MV-4-11 (cell line): ENCODE measurements at places on chromosomes 5 and 9.
A peak's percentile ranks its signal among the peaks of the same experiment; 100 is the strongest.

GRCh38 chr5:58317009-58317408 is 142.9 kb downstream of the PLK2 start:
- no peak for DNase-seq

GRCh38 chr5:116032094-116032517 is at the start of gene ARL14EPL:
TSS of gene ARL14EPL (plus strand) at chr5:116032472. CDS start at chr5:116051466, 18,994 bp downstream.
- peak; percentile 85 for DNase-seq

DNA sequence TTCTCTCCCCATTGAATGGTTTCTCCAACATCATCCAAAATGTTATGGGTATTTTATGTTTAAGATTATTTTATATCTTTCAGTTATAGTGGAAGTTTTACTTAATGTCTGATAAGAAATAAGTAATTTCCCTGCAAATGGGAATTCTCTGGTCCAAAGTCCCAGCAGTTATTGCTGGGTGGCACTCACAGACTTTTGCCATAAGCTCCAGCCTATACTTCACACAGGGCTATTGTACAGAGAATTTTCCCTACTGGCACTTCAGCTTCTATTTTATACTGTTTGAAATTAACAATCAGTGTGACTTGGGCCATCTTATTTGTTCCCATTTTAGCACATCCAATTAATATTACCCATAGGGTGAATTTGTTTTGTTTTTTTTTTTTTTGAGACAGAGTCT is 32.9 kb downstream of the CD14 start:
- no peak for DNase-seq

GRCh38 chr5:74431290-74431669 is 209.2 kb downstream of the ENC1 start:
- DNase-seq = no peak

GRCh38 chr9:87533271-87533670 is 35.6 kb downstream of the DAPK1 start:
- no peak for DNase-seq

GRCh38 chr5:172659570-172659908 is 18.5 kb downstream of the NEURL1B start:
- DNase-seq = no peak

DNA sequence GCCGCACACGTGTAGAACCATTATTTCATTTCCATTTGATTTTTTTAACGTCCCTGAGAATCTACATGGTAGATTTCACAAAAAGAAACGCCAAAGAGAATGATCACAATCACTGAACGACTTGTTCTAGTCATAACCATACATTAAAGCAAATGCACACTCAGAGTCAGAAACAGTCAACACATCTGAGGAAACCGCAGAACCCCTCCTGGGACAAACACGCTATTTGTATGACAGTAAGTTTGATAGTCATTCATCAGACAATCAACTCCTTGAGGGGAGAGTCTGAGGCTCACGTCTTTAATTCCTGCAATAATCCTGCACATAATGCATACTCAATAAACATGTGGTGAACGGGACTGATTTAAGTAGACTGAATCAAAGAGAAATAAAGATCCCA is 129.2 kb downstream of the MED27 start:
- no peak for DNase-seq

GRCh38 chr9:121029469-121029868 is 20.6 kb downstream of the C5 start:
- no peak for DNase-seq

DNA sequence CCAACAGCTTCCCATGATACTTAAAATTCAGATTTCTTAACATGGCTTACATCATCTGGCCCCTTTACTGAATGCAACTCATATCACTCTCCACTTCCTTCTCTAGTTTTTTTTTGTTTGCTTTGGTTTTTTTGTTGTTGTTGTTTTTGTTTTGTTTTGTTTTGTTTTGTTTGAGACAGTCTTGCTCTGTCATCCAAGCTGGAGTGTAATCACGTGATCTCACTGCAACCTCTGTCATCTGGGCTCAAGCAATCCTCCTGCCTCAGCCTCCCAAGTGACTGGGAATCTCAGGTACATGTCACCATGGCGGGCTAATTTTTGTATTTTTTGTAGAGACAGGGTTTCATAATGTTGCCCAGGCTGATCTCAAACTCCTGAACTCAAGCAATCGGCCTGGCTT is 41.4 kb downstream of the CPLANE1 start:
- DNase-seq = no peak

- DNase-seq = no peak
These were observed 86.7 kb upstream of the PCA3 start for GRCh38 chr9:76677481-76678055.

DNA sequence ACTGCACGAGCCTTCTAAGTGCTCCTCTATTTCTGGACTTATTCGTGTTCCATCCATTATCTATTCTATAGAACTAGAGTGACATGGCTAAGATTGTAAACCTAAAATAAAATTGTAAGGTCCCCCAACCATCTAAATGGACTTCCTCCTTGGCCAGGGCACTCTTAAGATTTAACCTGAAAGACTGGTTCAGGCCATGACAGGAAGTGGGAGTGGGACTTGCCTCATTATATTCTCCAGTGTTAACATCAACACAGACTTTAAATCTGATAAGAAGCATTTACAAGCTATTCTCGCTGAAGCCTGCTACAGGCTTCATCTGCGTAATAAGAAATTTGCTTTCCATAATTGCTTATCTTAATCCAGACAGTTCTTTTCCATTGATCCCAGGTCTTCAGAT is 117.0 kb downstream of the SSBP2 start:
- no peak for DNase-seq

DNA sequence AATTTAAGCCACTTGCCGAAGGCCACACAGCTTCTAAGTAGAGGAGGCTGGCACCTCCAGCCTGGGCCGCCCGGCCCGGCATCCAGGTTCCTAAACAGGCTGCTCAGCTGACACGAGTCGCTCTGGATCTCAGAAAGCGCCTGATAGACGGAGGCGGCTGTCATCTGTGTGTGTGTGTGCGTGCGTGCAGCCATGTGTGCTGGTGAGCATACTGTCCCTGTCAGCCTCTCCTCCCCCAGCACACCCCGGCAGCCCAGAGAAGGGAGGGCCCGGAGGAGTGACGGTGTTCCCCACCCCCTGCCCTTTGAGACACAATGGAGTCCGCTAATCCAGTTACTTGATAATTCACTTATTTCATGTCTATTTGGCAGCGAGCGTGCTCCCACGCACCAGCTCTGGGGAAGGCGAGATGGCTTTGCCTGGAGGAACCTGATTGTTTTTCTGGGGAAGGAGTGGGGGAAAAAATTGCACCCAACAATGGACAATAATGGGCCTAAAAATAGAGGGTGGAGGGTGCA is 20.0 kb downstream of the NTNG2 start:
- DNase-seq = no peak

DNA sequence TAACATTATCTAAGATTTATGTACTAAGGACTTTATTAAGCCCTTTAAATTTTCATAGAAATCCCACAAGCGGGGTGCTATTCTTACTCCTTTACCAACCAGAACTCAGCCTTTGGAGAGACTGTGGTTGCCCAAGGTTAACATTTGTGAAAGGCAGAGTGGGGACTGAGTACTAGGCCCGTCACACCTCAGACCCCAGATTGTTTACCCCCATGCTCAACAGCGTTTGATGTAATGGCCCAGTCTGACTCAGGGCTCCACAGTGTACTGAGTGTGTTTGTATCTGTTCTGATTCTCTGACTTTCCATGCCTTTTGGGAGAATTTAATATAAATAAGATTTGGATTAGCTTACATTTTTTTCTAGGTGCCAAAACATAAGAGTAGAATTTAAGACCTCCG is 110.0 kb downstream of the GAS1 start:
- no peak for DNase-seq

DNA sequence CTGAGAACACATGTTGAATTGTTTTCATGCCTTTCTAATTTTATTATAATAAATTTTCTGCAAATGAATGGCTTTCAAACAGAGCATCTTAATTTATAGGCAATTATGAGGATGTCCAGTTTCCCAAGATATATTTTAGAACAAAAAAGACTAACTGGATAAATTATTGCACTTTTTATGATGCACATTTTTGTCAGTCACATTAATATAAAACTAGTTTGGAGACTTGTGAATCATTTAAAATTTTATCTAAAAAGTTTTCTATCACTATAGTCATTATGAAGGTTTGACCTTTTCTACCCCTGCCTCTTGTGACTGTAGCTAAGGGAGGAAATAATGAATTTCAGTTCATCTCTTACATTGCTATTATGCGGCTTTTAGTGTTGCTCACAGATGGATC is 393.8 kb downstream of the TAF11L14 start:
- no peak for DNase-seq

GRCh38 chr5:151096001-151096373 is 15.2 kb upstream of the TNIP1 start:
- DNase-seq = no peak

DNA sequence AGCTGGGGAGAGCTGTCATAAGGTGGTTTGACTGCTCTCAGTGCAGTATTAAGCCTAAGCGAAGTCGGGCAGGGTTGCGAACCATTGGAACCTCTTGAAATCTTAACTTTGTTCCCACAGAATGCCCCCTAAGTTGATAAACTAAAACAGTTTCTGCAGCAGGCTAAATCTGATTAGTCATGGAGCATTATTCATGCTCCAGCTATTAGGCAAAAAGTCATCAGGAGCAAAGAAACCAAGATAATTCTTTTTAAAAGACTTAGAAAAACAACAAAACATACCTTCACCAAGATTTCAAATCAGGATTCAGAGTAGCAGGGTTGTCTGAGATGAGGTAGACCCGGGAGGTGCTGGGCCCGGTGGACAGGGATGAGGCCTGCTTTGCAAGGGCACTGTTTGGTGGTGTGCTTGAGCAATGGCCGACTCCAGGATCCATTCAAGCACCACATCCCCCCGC is 69.9 kb upstream of the PLPP1 start:
- DNase-seq = no peak

DNA sequence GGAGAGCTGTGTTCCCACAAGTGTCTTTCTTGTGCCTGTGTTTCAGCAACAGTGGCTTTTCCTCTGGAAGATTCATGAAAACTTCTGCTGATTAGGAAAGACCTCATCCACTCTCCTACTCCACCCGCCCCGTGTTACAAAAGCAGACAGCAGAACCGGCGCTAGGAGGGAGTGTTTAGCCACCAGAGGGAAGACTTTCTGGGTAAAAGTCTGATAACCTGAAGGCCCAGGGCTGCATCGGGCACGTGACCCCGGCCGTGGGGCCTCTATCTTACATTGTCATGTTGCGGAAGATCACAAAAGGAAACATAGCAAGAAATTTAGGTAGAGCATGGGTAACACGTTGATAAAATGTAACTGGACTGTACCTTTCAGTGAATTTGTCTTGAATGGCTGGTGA is 32.0 kb upstream of the DMRT2 start:
- DNase-seq = no peak

DNA sequence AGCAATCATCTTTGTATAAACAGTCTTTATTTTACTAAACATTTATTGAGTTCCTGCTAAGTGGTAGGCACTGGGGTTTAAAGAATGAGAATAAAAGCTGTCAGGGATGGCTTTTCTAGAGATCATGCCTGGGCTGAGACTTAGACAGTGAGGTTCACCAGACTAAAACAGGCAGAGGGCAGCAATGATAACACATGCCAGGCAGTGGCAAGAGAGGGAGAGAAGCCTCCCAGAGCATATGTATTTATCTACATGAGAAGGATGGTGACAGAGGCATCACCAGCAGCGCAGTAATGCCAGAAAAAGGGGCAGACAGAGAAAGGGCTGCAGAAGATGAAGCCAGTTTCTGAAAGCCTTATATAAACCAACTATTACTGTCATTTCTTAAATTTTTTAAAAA is 121.0 kb upstream of the CCDC180 start:
- DNase-seq = no peak

DNA sequence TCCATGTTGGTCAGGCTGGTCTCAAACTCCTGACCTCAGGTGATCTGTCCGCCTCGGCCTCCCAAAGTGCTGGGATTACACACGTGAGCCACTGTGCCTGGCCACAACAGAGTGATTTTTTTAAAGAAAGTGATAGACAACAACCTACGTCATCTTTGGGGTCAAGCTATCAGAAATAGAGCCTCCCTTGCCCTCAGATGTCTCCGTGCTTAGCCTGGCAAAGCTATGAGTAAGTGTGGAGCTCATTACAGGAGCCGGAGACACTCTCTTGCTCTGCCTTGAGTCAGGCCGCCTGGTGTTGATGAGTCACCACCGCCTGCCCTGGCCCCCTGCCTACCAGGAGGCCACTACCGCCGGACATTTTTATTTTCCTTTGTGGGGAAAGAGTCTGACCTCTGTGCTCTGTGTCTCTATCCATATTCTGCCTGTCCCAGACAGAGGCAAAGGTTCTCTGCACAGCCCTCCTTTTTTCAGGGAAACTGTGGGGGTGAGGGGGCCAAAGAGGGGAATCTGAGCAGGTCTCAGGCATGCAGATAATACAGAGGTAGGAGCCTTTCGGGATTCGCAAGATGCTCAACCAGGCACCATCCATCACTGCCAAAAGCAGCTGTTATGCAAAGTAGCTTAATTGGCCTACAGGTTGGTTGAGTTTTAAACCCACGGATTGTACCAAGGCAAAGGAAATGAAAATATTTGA is 123.7 kb upstream of the CPEB4 start:
- DNase-seq = peak; percentile 82

DNA sequence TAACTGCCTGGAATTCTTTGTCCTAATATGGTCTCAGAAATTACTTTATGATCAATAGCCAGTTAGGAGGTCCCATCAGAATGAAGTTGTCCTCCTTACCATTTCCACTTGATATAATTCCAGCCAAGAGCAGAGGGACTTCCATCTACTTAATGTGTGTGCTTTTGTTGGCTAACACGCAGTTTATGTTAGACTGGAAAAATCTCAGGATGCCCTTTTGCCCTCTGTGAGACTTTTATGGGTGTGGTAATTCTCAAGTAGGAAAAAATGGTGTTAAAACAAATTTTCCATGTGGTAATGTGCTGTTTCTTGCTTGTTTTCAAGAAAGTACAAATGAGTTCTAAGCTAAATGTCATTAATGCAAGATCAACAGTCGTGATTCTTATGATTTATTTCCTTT is 327.1 kb downstream of the MTRR start:
- DNase-seq = no peak

DNA sequence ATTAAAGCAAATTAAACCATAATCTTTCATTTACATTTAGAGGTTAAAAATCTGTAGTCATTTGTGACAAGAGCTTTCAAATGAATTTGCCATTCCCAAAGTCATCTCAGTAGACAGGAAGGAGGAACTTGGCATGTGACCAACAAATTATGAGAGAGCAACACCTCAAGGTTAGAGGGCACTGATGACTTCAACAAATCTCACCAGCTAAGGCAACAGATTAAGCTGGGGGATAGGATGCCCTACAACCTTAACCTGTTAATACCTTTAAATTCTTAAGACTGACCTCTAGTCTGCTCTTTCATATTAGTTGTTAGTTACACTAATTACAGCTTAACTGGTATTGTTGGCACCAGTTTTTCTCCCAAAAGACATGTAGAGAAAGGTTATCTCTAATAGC is 18.4 kb downstream of the POU5F2 start:
- DNase-seq = no peak

GRCh38 chr9:87558606-87559190 is 61.0 kb downstream of the DAPK1 start:
- no peak for DNase-seq

DNA sequence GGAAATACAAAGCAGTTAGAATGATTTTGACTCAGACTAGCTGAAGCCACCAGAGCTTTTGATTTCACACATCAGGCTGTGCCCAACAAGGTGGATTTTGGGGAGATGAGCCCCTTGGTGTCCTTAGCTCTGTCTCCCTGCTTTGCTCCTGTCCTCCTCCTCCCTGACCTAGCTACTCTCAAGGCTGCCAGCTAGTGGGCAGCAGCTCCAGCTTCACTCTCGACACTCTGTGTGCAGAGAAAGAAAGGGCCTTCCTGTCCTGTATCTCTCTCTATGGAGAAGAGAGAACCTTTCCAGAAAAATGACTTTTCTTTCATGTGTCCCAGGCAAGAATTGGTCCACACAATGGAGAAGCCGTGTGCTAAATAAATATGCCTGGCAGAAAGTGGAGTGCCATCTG is 446.2 kb downstream of the SEMA5A start:
- DNase-seq = no peak
